ENCODE measurements at places on chromosomes 16 and 17.

- no peak for DNase-seq
These were observed 57.2 kb downstream of the VAC14 start for GRCh38 chr16:70743791-70744190.

- DNase-seq: no peak
These were observed 8.5 kb upstream of the P2RX1 start for GRCh38 chr17:3924512-3925350.

GRCh38 chr16:55703003-55704001, 47.5 kb downstream of the SLC6A2 start:
- DNase-seq: peak; percentile 13

DNA sequence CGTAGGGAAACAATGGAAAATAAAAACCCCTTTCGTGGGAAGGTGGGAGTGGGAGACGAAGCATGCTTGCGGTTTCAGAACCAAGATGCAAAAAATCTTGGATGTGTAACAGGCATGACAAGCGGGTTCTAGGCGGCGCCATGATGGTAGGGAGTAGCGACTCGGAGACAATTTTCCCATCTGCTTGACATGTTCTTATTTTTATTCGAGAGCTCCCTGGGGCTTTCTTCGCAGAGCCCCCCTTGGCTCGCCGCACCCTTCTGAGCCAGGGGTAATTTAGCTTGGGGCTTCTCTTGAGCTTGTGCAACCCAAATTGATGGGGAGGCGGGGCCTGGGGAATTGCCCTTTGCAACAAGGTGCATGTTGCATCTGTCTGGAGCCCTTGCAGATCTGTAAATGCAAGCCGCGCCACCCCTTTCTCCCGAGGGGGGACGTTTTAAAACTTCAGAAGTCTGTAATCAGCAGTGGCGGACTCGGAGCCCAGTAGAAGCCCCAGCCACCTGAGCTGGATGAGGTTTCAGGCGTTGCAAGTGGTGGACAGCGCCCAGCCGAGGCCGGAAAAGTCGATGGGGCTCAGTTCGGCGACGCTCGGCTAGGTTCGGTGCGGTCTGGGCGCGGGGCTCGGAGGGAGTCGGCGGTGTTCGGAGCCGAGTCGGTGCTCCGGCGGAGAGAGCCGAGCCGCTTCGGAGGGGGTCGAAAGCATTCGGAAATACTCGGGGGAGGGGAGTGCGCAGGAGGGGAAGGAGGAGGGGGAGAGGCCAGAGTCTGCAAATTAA, 2.9 kb downstream of the GNAO1 start:
- DNase-seq: no peak

GRCh38 chr17:27310565-27311110, 16.7 kb downstream of the WSB1 start:
- DNase-seq: no peak

GRCh38 chr16:1772362-1772907, at the start of gene EME2:
TSS of gene EME2 (plus strand) at chr16:1772810. CDS start at chr16:1773228, 418 bp downstream.
- DNase-seq: no peak

DNA sequence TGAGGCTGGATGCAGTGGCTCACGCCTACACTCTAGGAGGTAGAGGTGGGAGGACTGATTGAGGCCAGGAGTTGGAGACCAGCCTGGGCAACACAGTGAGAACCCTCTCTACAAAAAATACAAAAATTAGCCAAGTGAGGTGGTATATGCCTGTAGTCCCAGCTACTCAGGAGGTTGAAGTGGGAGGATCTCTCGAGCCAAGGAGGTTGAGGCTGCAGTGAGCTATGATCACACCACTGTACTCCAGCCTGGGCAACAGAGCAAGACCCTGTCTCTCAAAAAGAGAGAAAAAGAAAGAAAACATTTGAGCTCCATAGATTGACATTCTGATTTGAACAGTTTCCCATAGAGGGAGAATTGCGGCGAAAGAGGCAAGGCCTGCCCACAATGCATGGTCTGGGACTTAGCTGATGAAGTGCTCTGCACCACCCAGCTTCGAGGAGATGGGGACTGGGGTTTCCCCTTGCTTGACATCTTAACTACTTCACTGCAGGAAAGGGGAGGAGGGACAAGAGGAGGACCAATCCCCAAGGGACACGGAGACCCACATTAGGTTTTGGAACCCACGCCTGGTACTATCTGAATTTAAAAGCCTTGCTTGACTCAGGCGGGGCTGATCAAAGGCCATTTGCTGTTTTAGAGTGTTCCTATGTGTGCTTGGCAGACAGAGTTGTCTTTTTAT, 21.7 kb downstream of the MSI2 start:
- no peak for DNase-seq

GRCh38 chr17:77778636-77779489, 179.6 kb upstream of the TNRC6C start:
- DNase-seq: no peak

DNA sequence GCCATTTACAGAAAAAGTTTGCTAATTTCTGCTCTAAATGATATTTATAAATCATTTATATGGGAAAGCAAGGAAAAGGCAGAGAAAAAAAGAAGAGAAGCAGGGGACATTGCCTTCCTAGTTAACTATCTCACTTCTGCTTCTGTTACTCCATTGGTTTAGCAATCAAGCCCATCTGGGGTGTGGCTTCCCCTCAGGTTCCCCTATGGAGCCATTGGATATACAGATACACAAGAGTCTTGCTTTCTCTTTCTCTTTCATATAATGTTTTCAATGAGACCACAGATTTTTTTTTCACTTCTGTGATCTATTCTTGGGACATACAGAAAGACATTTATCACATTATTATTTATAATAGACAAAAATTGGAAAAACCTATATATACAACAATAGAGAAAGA, 105.6 kb upstream of the TOM1L1 start:
- no peak for DNase-seq

- peak; percentile 64 for DNase-seq
These were observed at the start of gene CALCOCO2 for GRCh38 chr17:48830840-48831548. TSS of gene CALCOCO2 (plus strand) at chr17:48831035. CDS start at chr17:48841708, 10,673 bp downstream.

- DNase-seq: no peak
These were observed 306.7 kb downstream of the CNTNAP4 start for GRCh38 chr16:76583945-76584344.

GRCh38 chr17:81488276-81488860, 24.2 kb downstream of the ACTG1 start:
- DNase-seq: no peak

DNA sequence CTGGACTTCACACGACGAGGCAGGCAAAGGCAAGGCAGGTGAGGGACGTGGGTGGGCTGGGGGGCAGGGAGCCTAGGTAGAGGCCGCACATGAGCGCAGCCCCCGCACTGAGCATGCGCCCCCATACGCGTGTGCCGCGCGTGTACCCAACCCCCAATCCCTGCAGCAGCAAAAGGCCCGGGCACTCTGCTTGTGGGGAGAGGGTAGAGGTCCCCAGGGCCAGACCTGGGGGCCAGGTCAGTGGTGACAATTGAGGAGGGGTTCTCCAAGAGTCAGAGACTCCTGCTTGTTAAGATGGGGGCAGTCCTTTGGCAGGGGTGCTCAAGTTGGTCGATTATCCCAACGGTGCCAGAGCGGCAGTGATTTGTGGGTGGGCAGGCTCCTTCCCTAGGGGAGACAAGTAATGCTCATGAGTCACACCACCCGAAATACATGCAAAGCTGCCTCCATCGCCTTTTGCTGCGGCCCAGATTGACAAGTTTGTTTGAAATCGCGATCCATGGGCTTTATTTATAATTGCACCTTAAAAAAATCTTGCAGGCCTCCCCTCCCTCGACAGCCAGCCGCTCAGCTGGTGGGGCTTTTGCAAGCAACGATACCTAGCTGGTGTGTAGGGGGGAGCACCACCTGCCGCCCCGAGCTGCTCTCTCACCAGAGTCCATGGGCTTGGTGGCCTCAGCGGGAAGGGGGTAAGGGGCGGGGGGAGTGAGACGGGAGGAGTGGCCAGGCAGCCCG, 1.1 kb upstream of the GIT1 start:
- no peak for DNase-seq

DNA sequence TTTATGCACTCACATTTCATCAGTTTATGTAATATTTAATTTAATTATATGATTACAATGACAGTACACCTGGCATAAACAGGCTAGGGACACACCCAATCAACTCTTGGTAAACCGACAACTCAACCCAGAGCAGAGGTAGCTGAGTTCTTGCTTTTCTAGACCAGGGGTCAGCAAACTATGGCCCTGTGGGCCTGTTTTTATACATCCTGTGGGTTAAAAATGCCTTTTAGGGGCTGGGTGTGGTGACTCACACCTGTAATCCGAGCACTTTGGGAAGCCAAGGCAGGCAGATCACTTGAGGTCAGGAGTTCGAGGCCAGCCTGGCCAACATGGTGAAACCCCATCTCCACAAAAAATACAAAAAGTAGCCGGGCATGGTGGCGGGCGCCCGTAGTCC, 99.2 kb upstream of the TMEM97 start:
- DNase-seq: no peak
